Type B pancreatic cell (in vitro differentiated cells): ENCODE measurements at places on chromosomes 2 and 18.

GRCh38 chr2:137888845-137889244, 75.4 kb upstream of the HNMT start:
- no peak for DNase-seq

GRCh38 chr2:214005337-214005736, 405.5 kb upstream of the VWC2L start:
- no peak for DNase-seq

DNA sequence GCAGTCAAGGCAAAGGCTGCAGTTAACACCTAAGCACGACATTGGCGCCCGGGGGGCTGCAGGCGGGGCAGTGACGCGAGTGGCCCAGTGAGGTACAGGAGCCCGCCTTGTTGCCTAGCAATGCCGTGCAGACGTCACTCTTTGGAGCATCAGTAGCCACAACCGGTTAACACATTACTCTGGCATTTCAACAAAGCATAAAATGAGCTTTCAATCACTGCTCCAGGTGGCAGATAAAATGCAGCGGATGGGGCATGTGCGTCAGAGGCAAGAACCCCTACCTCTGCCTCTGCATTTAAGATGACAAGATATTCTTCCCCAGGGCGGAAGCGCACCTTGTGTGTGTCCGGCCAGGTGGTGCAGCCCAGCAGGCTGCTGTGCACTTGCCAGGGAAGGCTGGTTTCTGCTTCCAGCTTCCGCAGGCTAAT, 139.4 kb downstream of the MTCL1 start:
- no peak for DNase-seq

DNA sequence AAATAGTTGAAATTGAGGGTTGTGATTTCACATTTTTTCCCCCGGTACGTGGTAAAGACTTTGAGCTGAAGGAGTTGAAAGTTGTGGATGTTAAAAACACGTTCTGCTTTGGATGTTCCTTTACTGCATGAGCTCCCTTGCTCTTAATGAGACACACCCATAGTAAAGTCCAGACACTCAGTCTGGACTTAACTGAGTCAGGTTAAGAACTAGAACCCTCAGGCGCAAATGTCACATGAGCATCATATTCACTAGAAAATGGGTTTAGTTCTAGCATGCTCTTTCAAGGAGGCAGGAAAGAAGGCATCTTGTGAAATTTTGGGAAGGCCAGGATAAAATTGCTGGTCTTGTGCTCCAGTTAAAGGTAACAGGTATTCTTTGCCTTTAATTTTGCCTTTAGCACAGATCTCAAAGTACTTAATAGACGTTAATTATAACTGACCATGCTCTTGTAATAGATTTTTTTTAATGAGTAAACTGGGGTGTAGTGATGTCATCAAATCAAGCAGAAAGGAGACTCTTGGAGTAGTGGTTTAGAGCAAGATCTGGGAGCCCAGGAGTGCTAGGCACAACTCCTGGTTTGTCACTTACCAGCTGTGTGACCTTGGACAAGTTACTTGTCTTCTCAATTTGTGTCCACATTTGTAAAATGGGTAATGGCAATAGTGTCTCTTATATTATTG, 20.6 kb downstream of the ITGA6 start:
- no peak for DNase-seq

DNA sequence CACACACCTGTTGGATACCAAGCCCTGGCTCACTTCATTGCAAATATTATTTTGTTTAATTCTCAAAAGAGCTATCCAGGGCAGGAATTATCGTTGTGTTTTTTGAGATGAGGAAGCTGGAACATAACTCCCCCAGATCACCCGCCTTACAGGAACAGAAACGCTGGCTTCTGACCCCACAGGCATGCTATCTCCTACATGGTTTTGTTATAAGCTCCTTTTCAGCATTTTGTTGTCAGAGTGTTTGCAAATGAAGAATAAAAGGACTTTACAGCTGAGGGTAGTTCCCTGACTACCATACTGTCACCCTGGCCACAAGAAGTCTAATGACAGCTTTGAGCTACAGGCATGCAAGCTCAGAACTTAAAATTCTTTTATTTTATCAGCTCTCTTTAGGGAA, 62.0 kb upstream of the MRPS9 start:
- DNase-seq, result no peak

- DNase-seq, result no peak
These were observed 26.4 kb downstream of the DNMT3A start for GRCh38 chr2:25315316-25315680.

DNA sequence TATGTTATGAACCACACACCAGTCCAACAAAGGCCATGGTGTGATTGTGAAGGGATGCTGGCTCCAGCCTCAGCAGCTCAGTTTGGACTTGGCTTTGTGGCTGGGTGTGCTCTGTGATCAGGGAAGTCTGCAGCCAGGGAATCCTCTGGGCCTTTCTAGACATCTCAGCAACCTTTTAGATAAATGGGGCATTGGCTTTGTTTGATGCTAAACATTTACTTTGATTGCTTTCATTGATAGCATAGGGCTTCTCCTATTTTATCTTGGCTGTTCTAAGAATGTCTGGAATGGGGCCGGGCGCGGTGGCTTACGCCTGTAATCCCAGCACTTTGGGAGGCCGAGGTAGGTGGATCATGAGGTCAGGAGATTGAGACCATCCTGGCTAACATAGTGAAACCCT, 104.5 kb downstream of the VAPA start:
- DNase-seq, result peak; percentile 34

DNA sequence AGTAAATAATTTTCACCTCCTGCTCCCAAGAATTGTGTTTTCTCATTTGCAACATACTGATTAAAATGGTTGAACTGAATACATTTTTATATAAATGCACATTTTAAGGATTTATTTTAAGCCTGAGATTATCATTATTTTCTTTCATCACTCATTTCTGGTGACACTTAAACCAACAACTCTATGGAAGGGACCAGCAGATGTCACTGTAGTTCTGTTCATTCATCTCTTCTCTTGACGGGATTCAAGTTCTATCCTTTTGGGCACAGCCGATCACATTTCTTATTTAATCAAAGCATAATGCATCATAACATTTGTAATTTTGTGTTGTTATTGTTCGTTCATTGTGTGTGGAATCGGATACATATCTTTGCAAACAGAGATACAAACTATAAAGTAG, 417.9 kb downstream of the HRH4 start:
- DNase-seq, result no peak

- no peak for DNase-seq
These were observed 22.9 kb downstream of the QPCT start for GRCh38 chr2:37367310-37367709.

DNA sequence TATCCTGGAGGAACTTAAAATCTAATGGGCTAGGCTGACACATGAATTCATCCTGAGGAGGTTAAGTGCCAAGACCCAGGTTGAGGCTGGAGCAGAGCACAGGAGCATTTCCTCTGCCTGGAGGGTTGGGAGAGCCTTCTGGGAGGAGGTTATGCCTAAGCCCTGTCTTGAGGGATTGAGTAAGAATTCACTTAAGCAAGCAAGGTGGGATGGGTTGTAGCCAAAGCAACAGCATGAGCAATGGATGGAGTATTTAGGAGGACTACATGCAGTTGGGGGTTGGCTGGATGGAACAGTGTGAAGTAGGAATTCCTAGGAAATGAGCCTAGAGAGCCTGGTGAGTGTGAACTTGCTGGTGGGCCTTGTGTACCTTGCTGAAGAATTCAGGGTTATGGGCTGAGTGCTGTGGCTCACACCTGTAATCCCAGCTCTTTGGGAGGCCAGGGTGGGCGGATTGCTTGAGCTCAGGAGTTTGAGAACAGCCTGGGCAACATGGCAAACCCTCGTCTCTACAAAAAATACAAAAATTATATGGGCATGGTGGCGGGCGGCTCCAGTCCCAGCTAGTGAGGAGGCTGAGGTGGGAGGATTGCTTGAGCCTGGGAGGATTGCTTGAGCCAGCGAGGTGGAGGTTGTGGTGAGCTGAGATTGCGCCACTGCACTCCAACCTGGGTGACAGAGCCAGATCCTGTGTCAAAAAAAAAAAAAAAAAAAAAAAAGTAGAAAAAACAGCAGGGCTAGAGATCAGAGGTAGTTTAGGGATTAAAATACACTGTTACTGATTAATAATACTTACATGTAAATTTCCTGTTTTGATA, 22.2 kb downstream of the TANC1 start:
- DNase-seq, result no peak

DNA sequence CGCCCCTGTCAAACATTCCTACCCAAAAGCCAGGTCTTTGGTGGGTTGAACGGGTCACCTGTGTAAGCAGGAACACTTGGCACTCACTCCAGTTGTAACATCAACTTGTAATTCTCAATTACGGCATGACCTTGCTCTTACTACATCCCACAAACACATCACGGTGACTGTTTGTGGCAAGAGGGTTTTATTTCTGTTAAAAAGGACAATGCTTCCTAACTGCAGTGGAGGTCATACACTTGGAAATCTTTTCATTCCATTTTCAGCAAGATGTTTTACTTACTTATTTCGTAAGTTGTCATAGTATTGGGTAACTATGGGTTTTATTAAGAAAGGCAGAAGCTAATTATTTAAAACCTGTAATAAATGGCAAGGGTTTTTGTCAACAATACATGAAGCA, 126.1 kb downstream of the ZNF516 start:
- no peak for DNase-seq

GRCh38 chr2:217340176-217340575, 480.3 kb upstream of the TNP1 start:
- DNase-seq, result no peak

DNA sequence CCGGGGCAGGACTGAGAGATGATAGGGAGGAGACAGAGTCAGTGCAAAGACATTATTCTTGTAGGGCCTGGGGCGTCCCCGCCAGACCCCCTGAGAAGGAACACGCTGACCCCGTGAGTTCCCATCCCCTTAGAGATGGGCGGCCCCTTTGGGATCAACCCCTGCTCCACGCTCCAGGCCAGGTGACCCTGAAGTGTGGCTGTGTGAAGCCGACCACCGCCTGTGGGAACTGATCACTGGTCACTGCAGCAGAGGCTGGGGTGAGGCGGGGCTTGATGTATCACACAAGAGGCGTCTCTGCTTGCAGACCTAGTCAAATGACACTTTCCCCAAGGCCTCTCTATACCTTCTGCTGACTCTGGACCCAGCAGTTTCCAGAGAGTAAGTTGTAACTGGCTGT, 157.4 kb upstream of the TWIST2 start:
- DNase-seq, result no peak

GRCh38 chr2:225999692-226000091, 600.2 kb downstream of the NYAP2 start:
- DNase-seq, result no peak

DNA sequence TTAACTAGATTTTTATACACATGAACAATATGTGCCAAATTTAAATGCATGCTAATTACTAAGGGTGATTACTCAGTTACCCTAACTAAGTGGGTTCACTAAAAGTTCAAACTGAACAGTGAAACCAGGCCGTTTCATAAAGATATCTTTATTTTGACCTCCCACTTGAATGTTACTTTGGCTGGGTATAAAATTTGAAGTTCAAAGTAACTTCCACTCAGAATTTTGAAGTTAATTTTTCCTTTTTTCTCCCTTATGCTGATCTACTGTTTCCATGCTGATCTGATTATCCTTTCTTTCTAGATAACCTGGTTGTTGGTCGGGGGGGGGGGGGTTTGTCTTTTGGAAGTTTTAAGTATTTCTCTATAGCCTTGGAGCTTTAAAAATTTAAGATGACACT, 25.5 kb upstream of the MAP4K4 start:
- no peak for DNase-seq

DNA sequence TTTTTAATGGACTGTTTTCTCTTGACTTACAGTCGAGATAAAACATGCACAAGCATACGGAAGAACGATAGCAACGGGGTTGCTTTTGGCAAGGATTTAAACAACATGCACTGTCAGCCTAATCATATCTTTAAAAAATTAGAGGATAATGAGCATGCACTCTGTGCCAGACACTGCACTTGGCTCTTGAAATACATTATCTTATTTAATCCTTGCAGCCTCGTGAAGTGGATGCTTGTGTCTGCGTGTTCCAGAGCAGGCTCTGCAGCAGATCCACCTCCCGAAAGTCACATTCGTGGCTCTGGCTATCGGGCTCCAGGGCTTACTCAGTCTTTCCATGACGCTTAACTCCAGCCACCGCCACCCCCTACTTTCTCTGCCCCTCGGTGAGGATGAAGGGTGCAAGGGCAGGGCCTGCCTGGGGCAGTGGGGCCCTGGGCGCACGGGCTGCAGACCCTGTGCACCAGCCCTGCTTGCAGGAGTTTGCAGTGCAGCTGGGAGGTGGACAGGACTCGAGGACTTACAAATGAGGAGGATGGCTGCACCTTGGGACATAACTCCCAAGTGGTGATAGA, 61.7 kb downstream of the ACKR3 start:
- peak; percentile 36 for DNase-seq

- peak; percentile 78 for DNase-seq
These were observed at the start of gene MAP3K20 for GRCh38 chr2:173075781-173076580. TSS of gene MAP3K20 (plus strand) at chr2:173075846. CDS start at chr2:173091032, 15,186 bp downstream.

- no peak for DNase-seq
These were observed 24.9 kb upstream of the BUB1 start for GRCh38 chr2:110702514-110703380.

DNA sequence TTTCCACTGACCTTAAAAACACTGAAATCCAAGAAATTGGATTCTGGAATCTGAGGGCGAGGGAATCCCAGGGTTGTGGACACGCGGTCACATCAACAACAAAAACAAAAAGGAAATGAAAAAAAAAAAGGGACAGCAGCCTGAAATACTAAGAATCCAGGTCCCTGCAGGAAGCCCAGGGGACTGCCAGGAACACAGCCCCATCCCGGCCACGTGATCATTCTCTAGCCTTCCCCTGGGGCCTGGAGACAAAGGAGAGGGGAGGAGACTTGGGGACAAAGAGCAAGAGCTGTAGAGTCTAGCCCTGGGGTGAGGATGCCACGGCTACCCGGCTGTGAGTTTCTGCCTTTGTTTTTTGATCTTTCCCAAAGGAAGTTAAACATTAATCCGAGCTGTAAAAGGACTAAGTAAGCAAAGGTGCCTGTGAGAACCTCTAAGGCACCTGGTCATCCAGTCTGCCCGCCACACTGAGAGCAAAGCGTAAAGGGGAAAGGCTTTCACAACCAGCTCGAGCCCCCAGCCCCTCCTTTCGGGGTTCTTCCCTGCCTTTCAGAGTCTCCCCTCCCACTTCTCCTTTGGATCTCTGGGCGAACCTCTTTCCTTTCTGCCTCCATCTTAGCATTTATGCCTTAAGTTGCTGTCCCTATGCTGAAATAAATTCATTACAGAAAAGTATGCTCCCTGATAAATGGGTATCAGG, 57.9 kb upstream of the MSH2 start:
- DNase-seq, result peak; percentile 93

DNA sequence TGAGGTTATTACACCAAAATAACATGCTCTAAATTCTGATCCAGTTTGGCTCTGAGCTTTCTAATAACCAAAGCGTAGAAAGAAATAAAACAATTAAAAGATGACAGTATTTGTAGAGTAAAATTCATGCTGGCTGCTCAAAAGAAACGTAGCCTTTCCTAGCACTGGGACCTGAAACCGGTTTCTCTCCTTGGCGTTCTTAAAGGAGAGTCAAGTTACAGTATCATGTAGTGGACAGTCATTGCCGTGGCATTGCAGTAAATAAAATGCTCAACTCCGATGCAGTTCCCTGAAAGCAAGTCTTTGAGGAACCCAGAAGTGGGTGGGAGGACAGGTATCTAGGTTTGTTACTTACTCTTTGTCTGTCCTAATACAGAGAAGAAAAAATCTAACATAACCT, 52.7 kb upstream of the ITM2C start:
- DNase-seq, result no peak
